ENCODE measurements at places on chromosomes 7 and 10.

DNA sequence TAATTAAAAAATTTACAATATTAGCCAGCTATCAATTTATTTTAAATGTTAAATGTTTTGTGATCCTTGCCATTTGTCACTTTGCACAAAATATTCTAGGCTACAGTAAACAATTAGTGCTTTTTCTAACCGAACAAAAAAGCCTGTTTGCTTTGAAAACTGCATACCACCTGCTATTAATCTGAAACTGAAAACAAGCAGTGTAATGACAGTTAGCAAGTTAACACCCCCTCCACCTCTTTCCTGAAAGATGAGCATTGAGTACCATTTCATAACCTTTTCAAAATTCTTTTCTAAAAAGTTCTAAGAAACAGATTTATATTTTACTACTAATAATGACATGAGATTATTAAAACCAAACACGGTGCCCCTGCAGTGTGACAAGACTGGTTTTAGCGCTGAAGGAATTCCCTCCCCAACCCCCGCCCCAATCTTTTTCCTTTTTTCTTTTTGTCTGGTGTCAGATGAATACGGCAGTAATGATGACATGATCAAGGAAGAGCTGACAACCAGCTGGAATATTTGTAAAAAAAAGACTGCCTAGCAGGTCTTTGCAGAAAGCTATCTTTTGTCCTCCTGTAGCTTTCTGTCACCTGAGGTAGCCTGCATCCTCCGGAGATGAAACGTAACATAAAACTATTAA lies 175.6 kb downstream of the CHCHD3 start:
- no peak for DNase-seq

GRCh38 chr10:36721871-36722270 lies 403.5 kb upstream of the ANKRD30A start:
- no peak for DNase-seq

DNA sequence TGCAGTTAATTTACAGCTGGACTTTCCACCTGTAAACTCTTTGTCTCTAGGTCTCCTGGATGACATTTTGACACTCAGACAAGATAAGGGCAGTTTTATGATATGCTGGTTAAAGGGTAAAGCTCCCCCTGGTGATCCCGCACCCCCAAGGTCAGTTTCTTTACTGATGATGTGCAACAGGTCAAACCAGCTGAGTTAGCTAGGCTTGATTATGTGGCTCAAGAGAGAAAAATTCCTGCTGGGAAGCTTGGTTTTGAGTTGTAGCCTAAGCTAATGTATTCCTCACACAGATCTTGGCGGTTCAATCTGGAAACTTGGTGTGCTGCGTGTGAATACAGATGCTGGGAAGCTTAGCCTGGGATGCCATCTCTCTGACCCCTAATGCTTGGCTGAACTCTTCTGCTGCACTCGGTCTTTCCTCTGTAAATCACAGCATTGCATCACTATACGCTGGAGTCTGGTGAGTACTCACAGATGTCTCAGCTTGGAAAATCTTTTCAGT lies 11.4 kb upstream of the AKR1D1 start:
- no peak for DNase-seq

- DNase-seq, result no peak
These were observed 16.3 kb upstream of the THSD7A start for GRCh38 chr7:11848251-11848650.

DNA sequence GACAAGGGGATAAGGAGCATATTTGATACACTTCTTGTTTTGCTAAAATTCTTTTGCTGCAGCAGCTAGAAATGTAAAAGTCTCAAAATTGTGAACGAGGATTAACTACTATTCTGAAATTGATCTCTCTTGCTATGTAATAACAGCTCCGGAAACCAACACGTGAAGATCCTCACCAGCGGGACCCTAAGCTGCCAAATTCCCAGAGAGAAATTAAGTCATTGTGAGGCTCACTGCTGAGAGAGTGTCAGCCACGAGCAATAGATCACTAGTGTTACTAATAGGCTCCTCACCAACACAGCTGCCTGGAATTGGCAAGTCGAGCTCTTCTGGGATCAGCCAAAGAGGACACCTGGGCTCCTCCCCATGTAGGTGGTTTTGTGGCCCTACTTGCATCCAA lies 5.6 kb upstream of the VWA2 start:
- no peak for DNase-seq

Measured in GDM1 (cell line).